NCI-H526 treated with DMSO at 0.1 percent for 48 hours (cell line): ENCODE measurements at places on chromosomes 1 and 21.

DNA sequence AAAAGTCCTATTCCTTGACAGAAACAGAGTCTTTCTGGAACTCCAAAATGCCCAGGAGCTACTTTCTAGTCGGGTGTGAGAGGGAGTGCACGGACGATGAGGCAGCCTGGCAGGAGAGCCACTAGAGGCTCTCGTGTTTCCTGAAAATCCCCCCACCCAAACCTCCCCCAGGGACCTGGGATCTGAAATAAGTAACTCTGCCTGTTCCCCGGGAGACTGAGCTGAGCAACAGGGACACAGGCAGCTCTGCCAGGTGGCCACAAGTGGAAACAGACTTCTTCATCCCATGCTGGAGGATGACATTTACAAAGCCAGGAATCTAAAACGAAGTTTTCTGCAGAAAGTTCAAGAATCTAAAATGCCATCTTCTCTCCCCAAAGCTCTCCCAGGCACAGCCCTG is 77.1 kb downstream of the ITPKB start:
- no peak for DNase-seq

DNA sequence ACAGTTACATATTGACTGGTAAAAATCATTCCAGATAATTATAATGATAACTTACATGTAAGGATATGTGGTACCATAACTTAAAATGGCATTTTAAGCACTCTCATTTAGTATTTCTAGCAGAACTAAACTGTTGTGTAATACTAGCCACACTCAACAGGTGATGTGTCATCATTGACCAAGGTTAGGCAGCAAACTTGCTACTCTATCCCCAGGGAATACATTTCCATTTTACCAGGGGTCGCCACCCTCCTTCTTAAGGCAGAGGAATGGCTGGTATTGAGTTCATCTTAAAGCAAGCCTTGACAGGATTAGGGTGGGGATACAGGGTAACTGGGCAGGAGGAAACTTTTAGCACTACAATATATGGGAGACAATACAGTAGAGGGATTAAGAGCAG is 259.8 kb upstream of the CAMK1G start:
- DNase-seq = no peak

- peak; percentile 90 for DNase-seq
Observed at GRCh38 chr1:921011-921837, 2.5 kb upstream of the SAMD11 start.

GRCh38 chr1:117555806-117556205 is 50.0 kb upstream of the TENT5C start:
- no peak for DNase-seq

GRCh38 chr1:202237052-202237451 is 43.5 kb downstream of the LGR6 start:
- no peak for DNase-seq

- no peak for DNase-seq
Observed at GRCh38 chr1:43444836-43445235, 8.9 kb downstream of the HYI start.

DNA sequence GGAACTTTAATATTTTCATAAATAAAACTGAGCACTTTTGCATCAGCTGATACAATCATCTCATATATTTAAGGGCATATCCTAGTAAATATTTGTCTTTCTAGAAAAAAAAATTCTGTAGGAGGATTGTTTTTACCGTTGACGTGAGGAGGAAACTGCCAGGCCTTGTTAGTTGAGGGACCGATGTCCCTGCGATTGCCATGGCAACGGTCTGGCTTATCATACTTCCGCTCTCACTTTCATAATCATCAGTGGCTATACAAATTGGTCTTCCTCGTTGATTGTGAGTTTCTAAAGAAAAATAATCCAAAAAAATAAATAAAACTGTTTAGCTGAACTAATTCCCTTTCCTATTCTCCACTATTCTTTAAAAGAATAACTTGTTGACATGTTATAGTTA is 69.3 kb upstream of the ANGPTL3 start:
- DNase-seq = no peak

- DNase-seq = no peak
Observed at GRCh38 chr1:221991221-221991620, 249.3 kb upstream of the DUSP10 start.
